Fibroblast of the conjunctiva (primary cell): ENCODE measurements at places on chromosomes 4 and X.
A peak's percentile ranks its signal among the peaks of the same experiment; 100 is the strongest.

- no peak for DNase-seq
Observed at GRCh38 chrX:12962041-12962504, 12.8 kb upstream of the TMSB4X start.

DNA sequence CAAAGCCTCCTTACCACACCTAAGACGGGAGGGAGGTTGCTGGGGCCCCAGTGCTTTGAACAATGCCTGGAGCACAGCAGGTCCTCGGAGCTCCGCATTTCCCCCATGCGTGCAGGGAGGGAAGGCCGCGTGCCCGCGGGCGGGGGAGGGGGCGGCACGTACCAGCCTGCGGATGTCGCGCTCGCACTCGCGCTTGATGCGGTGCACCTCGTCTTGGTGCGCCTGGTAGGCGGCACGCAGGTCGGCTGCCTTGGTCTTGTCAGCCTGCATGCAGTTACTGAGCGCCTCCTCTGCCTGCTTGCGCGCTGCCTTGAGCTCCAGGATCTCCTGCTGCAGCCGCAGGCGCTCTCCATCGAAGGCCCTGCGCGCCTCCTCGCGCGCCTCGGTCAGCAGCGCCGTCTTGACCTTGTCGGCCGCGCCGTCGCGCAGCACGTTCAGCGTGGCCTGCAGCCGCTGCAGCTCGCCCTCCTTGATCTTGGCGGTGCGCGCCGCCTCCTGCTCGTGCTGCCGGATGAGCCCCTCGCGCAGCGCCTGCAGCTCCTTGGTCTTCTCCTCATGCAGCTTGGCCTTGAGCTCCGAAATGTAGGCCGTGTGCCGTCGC is 87.2 kb upstream of the C4orf50 start:
- DNase-seq = no peak

DNA sequence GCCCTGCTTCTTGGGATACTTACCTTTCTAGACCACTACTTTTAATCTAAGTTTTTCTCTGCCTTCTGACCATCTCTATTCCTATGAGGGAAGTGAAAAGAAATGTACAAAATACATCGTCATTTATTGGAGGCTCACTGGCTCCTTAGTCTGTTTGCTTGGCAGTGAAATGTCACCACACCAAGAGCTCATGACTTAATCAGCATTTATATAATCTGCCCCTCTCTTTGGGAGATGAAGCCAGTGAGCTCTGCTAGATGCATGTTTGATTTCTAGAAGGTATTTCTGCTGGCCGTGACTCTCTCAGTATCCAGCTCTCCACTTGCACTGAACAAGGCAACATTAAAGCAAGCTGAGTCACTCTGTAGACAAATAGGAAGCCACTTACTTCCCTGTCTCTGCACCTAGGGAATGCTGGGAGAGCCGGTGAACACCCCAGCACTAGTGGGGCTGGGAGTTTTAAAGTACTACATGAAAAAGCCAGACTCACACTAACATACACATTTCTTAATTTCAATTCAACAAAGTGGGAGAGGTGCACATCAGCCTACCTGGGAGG is 79.1 kb downstream of the MID1IP1 start:
- no peak for DNase-seq

GRCh38 chrX:11364835-11365234 is 71.6 kb downstream of the AMELX start:
- no peak for DNase-seq

- no peak for DNase-seq
Observed at GRCh38 chr4:909131-909571, 23.0 kb downstream of the GAK start.

GRCh38 chr4:121252224-121252806 is 88.2 kb upstream of the TNIP3 start:
- DNase-seq = peak; percentile 60

- no peak for DNase-seq
Observed at GRCh38 chr4:145939856-145940255, 1.2 kb upstream of the ZNF827 start.

- DNase-seq = no peak
Observed at GRCh38 chr4:29867412-29867811, 852.8 kb upstream of the PCDH7 start.
